SW 1271 (cell line): ENCODE measurements at places on chromosomes 6 and 20.

GRCh38 chr20:39105551-39105950 is 143.4 kb downstream of the DHX35 start:
- DNase-seq: no peak

DNA sequence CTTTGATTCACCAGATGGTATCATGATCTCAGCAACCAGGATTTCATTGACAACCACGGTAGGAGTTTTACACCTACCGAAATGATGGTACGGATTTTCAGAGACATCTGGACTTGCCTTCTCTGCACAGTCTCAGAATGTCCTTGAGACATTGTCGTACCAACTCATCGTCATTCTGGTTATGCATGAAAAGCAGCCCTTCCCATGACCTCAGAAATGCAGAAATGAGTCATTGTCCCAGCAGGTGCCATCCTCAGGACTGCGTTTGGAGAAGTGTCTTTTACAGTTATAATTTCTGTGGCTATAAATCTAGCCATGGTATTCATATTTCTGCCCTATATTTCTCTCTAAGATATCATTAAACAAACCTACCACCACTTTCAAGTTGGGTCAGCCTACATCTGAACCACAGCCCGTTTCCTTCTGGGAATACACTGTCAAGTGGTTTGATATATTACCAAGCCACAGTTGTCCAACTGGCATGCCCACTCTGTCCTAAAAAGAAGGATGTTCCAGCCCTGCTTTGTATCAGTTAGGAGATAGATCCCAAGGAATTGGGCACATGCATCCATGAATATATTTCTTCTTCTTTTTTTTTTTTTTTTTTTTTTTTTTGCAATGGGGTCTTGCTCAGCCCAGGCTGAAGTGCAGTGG is 7.5 kb upstream of the BFSP1 start:
- no peak for DNase-seq

DNA sequence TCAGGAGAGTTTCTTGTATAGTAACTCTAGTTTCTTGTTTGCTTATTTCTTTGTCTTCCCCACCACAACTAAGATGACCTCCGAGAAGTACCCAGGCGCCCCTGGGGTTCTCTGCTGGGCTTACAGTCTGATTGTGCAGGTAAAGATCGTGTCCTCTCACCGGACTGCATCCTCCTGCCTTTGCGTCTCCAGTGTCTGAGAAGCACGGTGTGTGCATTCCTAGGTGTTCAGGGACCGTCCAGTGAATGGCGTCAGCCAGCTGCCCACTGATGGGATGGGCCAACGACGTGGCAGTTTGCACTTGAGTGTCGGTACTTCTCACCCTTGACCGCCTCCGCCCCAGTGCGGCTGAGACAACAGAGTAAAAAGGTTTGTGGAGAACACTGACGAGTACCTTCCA is 56.0 kb upstream of the NFATC2 start:
- no peak for DNase-seq

DNA sequence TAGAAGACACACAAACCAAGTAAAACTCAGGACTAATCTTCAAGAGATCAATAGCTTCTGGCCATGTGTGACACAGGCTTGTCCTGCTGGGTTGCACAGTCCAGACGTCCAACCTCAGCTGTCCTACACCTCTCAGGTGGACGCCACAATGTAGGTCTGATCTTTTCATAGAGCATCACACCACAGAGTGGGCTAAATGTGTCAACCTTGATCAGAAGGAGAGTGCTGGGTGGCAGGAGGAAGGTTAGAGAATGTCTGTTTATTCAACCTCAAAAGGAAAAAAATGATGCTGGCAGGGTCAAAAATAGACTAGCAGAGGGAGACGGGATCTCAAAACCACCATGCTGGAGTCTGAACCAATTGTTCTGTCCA is 41.7 kb downstream of the GFOD1 start:
- no peak for DNase-seq

DNA sequence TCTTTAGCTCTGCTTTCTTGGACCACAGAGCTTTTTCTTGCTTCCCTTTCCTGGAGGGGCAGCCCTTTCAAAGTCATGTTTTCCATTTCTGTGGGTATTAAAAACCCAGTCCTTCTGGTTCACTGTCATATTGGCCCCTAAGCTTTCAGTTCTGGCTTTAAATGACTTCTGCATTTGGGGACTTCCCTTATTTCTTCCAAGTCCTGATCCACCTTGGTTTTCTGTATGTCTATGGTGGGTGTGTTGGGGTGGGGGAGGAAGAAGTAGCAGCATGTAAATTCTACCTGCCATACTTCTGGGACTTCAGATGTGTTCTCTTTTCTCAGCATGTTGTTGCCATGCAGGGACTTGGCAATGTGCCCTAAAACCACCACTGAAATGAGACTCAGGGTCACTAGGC is 77.1 kb upstream of the EMILIN3 start:
- DNase-seq: no peak

DNA sequence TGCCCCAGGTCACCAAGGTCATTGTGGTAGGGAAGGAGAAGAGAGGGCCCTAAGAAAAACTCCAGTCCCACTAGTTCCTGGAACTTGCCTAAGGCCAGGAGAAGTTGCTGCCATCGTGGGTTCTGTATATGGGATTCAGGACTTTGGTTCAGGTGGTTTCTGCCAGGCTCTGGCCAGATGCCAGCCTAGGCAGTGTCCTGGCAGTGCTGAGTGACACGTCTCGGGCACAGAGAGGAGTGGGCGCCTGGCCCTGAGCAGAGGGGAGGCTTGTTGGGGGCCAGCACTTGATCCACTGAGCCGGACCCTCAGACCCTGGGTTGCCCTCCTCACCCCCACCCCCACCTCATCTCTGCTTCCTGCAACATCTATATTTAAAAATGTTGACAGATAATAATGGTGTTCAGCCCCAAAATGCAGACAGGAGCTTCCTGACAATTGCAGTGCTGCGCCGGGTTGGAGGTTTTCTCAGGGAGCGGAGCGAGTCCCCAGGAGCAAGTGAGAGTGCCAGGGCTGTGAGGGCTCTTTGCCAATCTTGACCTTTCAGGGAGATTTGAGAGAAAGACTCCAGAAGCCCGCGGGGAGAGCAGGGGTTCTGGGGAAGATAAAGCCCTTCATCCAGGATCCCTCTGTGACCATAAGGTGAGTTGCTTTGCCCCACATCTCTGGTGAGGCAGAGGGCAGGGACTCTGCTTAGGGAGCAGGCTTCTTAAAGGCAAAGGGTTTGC is 71.9 kb downstream of the PHACTR3 start:
- no peak for DNase-seq

- DNase-seq: no peak
These were observed 20.8 kb downstream of the SRC start for GRCh38 chr20:37366743-37367142.

DNA sequence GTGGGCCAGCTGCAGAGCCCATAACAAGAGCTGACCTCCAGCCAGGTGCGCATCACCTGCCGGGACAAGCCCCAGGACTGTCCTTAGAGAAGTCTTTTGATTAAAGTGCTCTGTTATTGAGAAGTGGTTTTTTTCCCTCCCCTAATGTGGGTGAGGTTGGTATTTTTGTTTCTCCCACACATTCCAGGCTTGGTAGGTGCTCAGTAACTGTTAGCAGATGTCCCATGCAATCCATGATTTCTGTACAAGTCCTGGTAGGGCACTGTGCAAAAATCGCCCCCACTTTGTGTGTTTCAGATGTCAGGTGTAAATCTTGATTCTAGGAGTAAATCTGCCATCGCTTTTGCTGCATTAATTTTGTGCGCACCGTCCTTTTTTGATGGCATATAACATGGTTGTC is 4.7 kb downstream of the FAM210B start:
- no peak for DNase-seq

DNA sequence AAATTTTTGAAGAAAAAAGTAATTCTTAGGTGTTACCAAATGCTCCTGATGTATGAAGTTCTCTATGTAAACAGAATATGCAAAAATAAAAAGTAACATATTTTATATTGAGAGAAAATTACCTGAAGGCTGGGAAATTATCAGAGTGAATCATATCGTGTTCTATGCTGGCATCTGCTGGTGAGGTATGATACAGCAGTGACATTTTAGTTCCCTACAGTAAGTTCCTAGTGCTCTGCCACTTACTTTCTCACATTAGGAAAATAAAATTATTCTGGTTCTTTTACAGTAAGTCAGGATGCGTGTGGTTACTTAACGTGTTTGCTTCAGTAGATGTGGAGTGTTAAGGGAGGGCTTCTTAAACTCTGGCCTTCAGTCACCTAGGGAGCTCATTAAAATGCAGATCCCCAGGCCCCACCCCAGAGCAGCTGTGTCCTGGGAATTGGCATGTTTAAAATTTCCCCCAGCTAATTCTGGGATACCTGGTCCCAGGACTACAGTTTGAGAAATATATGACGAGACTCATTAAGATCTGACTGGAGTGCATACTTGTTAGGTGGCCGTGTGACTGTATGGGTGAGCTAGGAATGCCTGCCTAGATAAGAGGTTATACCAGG is 3.2 kb downstream of the ACTR5 start:
- DNase-seq: peak; percentile 72

DNA sequence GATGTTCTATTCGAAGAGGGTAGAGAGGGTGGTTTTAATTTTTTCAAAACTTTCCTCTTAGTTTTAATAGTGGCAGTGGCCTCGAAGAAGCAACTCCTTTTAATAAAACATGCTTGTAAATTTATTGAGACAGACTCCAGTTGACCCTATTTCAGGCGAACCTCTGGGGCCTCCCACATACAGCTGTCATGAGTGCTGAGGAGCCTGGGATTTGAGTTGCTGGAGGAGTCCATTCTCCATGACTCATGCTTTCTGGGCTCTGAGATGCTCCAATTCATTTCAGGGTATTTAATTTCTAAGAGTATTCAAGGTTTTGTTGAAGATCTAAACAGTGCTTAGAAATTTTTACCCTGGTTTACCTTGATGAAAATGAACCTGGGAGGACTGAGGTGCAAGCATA is 580.4 kb downstream of the CBLN4 start:
- no peak for DNase-seq

- DNase-seq: no peak
These were observed 32.8 kb downstream of the GFOD1 start for GRCh38 chr6:13454286-13455221.

- DNase-seq: no peak
These were observed 21.6 kb downstream of the TFEB start for GRCh38 chr6:41713650-41714291.

DNA sequence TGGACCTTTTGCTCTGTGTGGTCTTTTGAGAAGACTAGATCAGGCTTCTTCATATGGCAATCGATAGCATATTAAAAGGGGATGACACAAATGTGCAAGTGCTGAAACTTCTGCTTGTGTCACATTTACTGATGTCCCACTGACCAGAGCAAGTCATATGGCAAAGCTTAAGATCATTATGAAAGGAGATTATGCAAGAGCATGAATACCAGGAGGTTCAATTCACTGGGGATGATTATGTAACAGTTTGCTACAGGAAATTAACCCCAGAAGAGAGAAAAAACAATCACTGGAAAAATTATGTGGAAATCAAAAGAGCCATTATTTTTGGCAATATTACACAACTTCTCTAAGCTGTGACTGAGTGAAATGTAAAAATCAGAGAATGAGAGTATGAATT is 13.7 kb upstream of the PRDM13 start:
- DNase-seq: no peak

DNA sequence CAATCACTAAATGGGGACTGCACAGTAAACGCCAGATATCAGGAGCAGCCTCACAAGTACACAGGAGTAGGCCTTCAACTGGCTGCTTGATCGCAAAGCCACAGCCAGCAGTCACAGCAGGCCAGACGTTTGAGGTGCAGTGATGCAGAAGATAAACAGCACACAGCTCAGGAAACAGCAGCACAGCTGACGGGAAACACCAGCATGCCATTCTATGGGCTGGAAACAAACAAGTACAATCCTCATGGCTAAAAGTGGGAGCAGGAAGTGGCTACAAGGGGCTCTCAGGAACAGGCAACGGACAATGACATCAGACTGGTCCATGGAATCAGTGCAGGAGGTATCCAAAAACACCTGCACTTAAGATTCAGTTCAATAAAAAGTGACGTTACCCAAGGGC is 111.0 kb downstream of the DTNBP1 start:
- DNase-seq: no peak

GRCh38 chr6:46923476-46923875 is 1.7 kb upstream of the ADGRF5 start:
- DNase-seq: no peak

DNA sequence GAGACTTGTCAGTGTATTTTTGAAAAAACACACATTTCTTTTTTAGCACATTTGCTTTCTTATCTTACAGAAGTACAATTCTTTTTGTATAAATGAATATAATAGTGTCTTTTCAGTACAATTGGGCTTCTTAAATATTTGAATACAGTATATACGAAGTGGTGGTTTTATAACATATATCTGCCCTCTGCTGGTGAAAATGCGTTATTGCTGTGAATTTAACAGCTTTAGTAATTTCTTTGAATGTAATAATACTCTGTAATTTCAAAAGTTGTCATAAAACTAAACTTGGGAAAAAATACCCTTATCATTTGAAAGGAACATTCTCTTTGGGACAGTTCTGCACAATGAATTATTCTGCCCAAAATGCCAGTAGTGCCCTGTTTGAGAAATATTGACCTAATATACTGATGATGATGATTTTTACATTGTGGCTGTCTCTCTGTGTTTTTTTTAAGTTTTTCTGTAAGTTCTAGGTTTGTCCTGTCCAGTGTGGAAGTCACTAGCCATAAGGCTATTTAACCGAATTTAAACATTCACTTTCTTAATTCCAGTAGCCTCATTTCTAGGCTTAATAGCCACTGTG is 19.0 kb downstream of the SMAP1 start:
- DNase-seq: peak; percentile 48

GRCh38 chr6:163565140-163565539 is 150.6 kb downstream of the QKI start:
- no peak for DNase-seq
